ENCODE measurements at places on chromosomes 5 and 9. TPM values are rescaled to one million over a fixed set of nuclear protein-coding genes. Genes with fewer than 3 reads are reported as not detected.

GRCh38 chr9:106797299-106797698 lies 65.7 kb upstream of the ZNF462 start:
- no peak for ATAC-seq
- no peak overlapping the region for H3K4me3 ChIP-seq
- H3K4me1 ChIP-seq, result peaks cover 19% of the 10 kb centered on the region
- no peaks in the 10 kb centered on the region for H3K27me3 ChIP-seq

The STING1 gene
- 58.5 TPM for total RNA-seq

The GAS1 gene
- total RNA-seq, result 79.4 TPM

The FGF1 gene
- total RNA-seq, result 4.1 TPM

The PCDHA7 gene
- total RNA-seq, result 0.35 TPM

- no peaks in the 10 kb centered on the region for H3K27me3 ChIP-seq
- no peak overlapping the region for H3K27ac ChIP-seq
- H3K36me3 ChIP-seq, result no peaks in the 10 kb centered on the region
- no peak for ATAC-seq
- H3K4me1 ChIP-seq, result peaks cover 8% of the 10 kb centered on the region
Measured at GRCh38 chr9:96607971-96608370, 11.7 kb downstream of the CDC14B start.

DNA sequence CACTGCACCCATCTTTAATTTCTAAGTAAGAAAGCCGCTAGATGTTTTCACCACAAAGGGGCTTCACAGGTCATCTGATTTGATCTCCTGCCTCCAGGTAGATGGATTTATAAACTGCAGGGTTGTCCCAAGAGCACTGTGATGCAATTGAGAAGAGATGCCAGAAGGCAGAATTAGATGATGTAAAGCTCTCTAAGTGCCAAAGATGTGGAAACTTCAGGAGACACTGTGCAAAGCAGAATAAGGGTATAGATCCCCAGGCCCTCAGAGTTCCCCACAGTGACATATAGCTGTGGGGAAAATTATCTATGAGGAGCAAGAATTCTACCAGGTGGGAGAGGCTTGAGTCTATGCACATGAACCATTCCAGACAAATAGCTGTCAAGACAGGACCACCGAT lies 90.5 kb downstream of the FSTL4 start:
- no peak overlapping the region for H3K27ac ChIP-seq
- no peak for ATAC-seq
- H3K4me3 ChIP-seq, result no peak overlapping the region
- no peaks in the 10 kb centered on the region for H3K4me1 ChIP-seq

GRCh38 chr9:126534431-126535186 lies 79.1 kb upstream of the LMX1B start:
- no peak overlapping the region for H3K4me3 ChIP-seq
- peaks cover 49% of the 10 kb centered on the region for H3K27me3 ChIP-seq
- no peak for ATAC-seq

The ECSCR gene
- total RNA-seq, result 30.8 TPM

Measured in gastroesophageal sphincter (tissue), 4 donors.